ENCODE measurements at places on chromosomes 5 and 9.

DNA sequence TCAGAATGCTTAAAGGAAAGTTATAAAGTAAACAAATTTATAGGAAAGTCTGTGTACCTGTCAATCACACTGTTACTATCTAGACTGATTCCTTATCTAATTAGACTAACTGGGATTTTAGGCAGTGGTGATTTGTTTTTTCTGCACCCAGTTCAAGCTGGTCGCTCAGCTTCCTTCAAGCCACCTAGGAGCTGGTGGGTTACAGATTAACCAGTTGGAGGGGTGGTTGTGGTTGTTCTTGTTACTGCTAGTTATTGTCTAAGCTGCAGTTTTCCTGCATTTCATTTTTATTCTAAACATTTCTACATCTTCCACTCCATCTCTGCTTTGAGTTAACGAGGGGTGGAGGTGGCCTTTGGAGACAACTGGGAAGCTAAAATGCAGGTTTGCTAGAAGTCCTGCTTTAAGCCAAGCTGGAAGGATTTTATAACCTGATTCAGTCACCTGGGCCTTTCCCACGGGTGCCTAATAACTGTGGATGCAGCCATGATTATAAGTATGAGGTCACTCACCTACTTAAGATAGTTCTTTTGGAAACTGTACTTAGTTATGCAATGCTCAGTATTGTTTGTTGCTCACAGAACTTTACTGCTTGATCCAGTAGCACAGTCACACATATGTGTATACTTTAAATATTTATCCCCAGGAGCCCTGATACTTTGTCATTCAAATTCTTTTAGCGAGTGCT lies 303.9 kb upstream of the DAP start:
- peaks cover 11% of the 10 kb centered on the region for H3K4me1 ChIP-seq
- H3K36me3 ChIP-seq = no peaks in the 10 kb centered on the region
- H3K4me3 ChIP-seq = no peak overlapping the region
- H3K27me3 ChIP-seq = no peaks in the 10 kb centered on the region

DNA sequence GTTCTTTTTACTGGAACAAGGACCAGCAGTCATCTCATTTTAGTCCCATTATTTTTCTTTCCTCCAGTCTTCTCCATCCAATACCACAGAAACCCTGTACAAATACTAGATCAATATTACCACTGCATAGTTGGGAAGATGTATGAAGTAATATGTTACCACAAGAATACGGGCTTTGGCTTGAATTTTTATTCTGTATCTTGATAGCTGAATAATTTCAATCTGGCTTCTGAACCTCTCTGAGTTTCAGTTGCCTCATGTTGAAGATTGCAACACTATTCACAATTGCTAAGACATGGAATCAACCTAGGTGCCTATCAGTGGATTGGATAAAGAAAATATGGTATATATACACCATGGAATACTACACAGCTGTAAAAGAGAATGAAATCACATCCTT lies 82.9 kb downstream of the SGCD start:
- no peaks in the 10 kb centered on the region for H3K4me1 ChIP-seq
- DNase-seq = no peak
- H3K27ac ChIP-seq = no peak overlapping the region
- H3K27me3 ChIP-seq = no peaks in the 10 kb centered on the region

DNA sequence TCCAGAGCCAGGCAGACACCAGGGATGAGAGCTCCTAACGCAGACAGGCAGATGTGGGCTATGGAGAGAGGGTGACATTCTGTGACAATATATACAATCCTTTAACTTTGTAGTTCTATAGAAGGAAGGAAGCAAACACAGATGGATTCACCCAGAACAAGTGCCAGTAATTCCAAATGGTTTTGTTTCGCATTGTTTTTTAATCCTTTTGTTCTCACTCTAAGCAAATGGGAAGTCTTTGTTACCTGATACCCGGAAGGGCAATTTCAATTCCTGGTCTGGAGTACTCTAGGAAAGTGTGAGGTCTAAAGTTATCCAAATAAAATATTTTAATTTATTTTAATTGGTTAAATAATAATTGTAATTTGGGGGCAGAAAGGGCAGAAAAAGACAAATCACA lies 2.5 kb downstream of the FRMD3 start:
- H3K27me3 ChIP-seq = no peaks in the 10 kb centered on the region
- H3K4me1 ChIP-seq = peaks cover 3% of the 10 kb centered on the region
- no peak overlapping the region for H3K4me3 ChIP-seq

DNA sequence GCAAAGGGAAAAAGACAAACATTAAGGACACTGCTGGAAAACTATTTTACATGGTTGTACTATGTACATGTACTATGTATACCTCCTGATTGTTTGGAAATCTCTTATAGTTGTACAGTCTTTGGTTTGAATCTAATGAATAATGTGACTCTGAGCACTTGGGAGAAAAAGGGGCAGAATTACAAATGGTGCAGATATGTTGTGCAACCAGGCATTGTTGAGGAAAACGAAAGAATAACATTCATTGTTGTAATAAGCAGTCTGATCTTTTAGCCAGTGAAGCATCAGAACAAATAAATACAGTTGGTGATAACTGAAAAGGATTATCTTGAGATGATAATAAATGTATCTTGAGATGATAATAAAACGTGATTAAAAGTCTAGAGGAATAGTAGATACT lies 87.2 kb downstream of the CSNK1G3 start:
- H3K27me3 ChIP-seq = no peaks in the 10 kb centered on the region
- no peak for DNase-seq
- no peak overlapping the region for H3K4me3 ChIP-seq

- H3K4me1 ChIP-seq = no peaks in the 10 kb centered on the region
- peaks cover 43% of the 10 kb centered on the region for H3K36me3 ChIP-seq
- no peaks in the 10 kb centered on the region for H3K27me3 ChIP-seq
- H3K27ac ChIP-seq = no peak overlapping the region
Observed at GRCh38 chr5:1480217-1480616, 35.0 kb upstream of the SLC6A3 start.

GRCh38 chr5:147673266-147673665 lies 109.3 kb downstream of the JAKMIP2 start:
- H3K4me3 ChIP-seq = no peak overlapping the region
- no peaks in the 10 kb centered on the region for H3K36me3 ChIP-seq
- no peak for DNase-seq
- no peak overlapping the region for H3K27ac ChIP-seq
- no peaks in the 10 kb centered on the region for H3K4me1 ChIP-seq

GRCh38 chr9:117704024-117704575 lies at the start of gene TLR4:
TSS of gene TLR4 (plus strand) at chr9:117704403. CDS start at chr9:117704473, 70 bp downstream.
- DNase-seq = peak; percentile 2
- H3K27ac ChIP-seq = no peak within 1 kb of the TSS
- H3K36me3 ChIP-seq = no peaks in the 10 kb centered on the region
- H3K4me3 ChIP-seq = no peak within 1 kb of the TSS

DNA sequence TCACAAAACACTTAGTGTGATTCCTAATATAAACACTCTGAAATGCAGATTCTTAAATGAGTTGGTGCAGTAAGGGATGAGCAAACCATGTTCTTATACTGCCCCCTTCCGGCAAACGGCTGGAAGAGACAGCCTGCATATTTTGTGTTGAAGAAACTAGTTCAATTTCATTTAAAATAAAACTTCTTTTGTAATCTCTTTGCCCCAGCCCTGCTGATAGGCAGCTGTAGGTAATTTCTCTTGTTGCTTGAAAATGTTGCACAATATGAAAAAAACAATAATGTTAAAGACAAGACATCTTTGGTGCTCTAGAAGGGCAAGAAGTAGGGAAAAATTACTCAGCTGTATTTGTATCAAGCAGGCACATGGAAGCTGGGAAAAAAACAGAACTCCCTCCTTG lies 89.7 kb upstream of the CCNG1 start:
- no peaks in the 10 kb centered on the region for H3K27me3 ChIP-seq
- H3K4me1 ChIP-seq = peaks cover 10% of the 10 kb centered on the region
- no peak overlapping the region for H3K4me3 ChIP-seq
- DNase-seq = peak; percentile 82
- H3K27ac ChIP-seq = no peak overlapping the region

DNA sequence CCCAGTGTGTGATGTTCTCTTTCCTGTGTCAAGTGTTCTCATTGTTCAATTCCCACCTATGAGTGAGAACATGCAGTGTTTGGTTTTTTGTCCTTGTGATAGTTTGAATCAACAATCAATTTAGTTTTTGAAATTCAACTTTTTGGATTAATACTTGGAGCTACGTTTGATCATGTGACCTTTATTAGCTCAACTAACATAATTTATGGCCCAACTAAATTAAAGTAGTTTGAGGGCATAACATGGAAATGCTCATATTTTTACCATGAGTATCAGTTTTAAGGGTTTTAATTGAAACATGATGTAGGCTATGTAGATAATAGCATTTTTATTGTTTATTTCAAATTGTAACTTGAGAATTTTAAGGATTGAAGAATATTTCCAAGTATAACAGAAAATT lies 168.0 kb downstream of the CCDC171 start:
- no peak overlapping the region for H3K4me3 ChIP-seq
- no peaks in the 10 kb centered on the region for H3K4me1 ChIP-seq
- H3K27me3 ChIP-seq = no peaks in the 10 kb centered on the region

- H3K36me3 ChIP-seq = peaks cover 4% of the 10 kb centered on the region
- H3K27ac ChIP-seq = peak overlapping the region; percentile 83
- no peaks in the 10 kb centered on the region for H3K27me3 ChIP-seq
- no peak for DNase-seq
- H3K4me3 ChIP-seq = no peak overlapping the region
Observed at GRCh38 chr5:177545487-177546257, 8.7 kb downstream of the FAM193B start.

DNA sequence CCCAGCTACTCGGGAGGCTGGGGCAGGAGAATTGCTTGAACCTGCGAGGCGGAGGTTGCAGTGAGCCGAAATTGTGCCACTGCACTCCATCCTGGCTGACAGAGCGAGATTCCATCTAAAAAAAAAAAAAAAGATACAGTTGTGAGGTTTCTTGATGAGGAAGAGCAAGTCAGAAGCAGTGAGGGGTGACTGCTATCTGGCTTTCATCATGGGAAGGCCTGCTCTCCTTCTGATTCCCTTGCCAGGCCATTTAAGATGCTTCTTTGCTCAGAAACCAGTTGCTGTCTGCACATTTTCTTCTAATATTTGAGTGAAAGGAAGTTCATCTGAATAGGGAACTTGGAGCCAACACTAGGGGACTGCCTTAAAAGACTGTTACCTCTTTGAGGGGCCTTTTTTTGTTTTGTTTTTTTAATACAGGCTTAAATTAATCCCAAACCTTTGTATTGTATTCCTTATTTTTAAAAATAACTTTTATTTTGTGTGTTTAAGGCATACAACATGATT lies 201.9 kb downstream of the ARHGAP26 start:
- no peaks in the 10 kb centered on the region for H3K36me3 ChIP-seq
- DNase-seq = no peak
- no peak overlapping the region for H3K4me3 ChIP-seq

- no peaks in the 10 kb centered on the region for H3K36me3 ChIP-seq
- peaks cover 45% of the 10 kb centered on the region for H3K4me1 ChIP-seq
- no peak for DNase-seq
- H3K4me3 ChIP-seq = no peak overlapping the region
Observed at GRCh38 chr9:131737426-131737825, 2.5 kb downstream of the RAPGEF1 start.

GRCh38 chr5:38944282-38944681 lies 98.5 kb downstream of the OSMR start:
- H3K36me3 ChIP-seq = peaks cover 29% of the 10 kb centered on the region
- H3K4me3 ChIP-seq = no peak overlapping the region
- H3K27ac ChIP-seq = no peak overlapping the region
- H3K4me1 ChIP-seq = no peaks in the 10 kb centered on the region
- H3K27me3 ChIP-seq = no peaks in the 10 kb centered on the region
- no peak for DNase-seq

- no peaks in the 10 kb centered on the region for H3K36me3 ChIP-seq
- peaks cover 7% of the 10 kb centered on the region for H3K4me1 ChIP-seq
- DNase-seq = no peak
- no peak overlapping the region for H3K27ac ChIP-seq
Observed at GRCh38 chr9:97904725-97905124, 17.6 kb downstream of the TRMO start.

- no peaks in the 10 kb centered on the region for H3K27me3 ChIP-seq
- H3K4me3 ChIP-seq = no peak overlapping the region
- H3K27ac ChIP-seq = no peak overlapping the region
- peaks cover 13% of the 10 kb centered on the region for H3K4me1 ChIP-seq
Observed at GRCh38 chr5:159543326-159543725, 213.0 kb upstream of the IL12B start.

- H3K36me3 ChIP-seq = no peaks in the 10 kb centered on the region
- no peak overlapping the region for H3K27ac ChIP-seq
- no peak for DNase-seq
Observed at GRCh38 chr9:86674487-86674886, 272.8 kb downstream of the GAS1 start.

DNA sequence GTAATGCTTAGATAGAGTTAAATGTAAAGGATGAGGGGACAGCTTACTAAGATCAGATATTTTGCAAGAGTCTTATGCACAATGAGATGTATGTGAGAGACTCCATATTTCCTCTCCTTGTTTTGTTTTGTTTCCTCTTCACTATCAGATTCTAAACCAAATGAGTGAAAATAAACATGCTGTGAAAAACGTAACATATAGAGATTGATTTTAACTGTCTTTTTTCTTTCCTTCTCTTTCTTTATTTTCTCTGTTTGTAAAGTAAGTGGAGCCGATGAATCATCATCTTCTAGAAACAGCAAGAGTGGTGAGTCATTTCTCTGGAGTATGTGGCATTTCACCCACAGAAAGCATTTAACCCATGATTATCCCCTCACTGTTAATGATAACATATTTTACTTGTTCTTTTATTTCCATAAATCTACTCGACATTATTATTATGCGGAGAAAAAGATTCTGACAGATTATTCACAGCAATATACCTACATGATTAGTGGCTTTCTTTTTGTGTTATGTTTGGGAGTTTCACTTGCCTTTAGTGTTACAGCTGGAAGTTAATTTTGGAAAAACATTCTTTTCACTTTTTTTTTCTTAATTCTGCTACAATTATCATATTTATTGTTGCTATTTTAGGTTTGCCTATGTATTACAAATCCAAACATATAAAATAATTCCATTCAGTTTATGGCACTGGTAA lies 2.1 kb upstream of the ANXA1 start:
- H3K27me3 ChIP-seq = no peaks in the 10 kb centered on the region
- peak overlapping the region; percentile 52 for H3K4me3 ChIP-seq
- DNase-seq = peak; percentile 79
- H3K4me1 ChIP-seq = peaks cover 63% of the 10 kb centered on the region
- H3K36me3 ChIP-seq = peaks cover 6% of the 10 kb centered on the region

DNA sequence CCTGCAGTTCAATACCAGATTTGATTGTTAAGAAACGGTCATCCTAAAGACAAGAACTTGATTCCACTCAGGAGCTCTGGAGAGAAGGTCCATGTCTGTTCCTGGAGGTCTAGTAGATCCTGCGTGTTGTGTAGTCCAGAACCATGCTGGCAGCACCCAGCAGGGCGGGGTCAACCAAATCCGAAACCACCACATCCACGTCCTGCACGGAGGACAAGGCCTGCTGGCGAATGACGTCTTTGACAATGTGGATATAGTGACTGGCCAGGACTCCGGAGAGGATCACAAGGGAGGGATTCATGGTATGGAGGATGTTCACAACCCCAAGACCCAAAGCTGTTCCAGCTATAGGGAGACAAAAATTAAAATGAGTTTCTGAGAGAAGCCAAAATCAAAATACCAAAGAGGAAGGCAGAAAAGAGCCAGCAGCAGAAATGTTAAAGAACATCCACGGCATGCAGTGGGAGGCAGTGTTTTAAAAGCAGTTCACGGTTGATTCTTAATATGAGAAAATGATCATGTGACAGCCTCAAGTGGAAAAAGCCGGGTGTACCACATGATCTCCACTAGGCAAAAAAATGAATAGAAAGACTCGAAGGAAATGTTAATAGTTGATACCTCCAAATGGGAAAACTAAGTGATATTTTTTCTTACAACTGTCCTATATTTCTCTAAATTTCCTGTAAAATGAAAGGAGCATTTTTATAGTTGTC lies 26.7 kb downstream of the CLTA start:
- H3K4me1 ChIP-seq = no peaks in the 10 kb centered on the region
- H3K27ac ChIP-seq = no peak overlapping the region
- no peak for DNase-seq
- no peaks in the 10 kb centered on the region for H3K27me3 ChIP-seq

Measured in PC-3 (cell line).